ENCODE measurements at places on chromosomes 3 and 15.

DNA sequence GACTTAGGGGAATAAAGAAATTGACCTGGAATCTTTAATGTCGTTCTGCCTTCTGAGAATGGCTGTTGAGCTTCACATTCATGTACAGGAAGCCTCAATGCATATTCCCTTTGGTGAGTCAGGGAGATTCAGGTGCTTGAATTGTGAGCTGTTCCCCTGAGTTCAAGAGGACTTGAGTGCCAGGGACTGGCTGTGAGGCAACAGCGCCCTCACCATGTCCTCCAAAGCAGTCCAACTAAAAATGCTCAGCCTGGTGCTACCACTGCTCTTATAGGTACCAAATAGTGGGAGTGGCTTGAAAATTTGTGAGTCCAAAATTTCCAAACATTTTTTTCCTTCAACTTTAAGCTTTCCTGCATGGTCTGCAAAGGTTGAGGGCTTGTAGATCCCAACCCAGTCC is 54.1 kb downstream of the LEO1 start:
- DNase-seq: no peak

DNA sequence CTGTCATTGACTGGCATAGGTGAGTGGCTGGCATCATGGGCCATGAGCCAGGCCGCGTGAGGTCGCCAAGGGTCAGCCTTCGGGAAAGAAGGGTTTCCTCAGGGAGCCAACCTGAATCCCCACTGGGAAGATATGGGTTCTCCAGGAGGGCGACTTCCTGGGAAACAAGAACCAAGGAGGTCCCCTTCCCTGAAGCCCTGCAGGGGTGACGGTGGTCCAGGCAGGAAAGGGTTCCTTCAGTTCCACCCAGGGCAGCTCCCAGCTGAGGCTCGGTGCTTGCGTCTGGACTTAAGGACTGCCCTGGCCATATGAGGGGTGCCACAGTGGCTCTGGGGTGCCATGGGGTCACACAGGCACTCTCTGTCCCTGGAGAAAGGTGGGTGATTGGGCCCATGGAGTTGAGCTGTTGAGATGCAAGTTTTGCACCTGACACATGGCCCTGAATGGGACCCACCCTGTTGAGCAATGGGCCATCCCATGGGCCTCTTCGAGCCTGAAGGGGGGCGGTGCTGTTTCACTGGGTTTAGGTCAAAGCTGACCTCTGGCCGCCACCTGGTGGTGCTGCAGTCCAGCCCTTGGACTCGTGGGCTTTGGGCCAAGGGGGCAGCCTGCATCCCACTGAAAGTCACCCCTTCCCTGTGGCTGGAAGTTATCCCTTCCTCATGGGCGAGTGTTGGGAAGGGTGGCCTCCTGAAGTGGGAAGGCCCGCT is 228.1 kb downstream of the SNRPN start:
- DNase-seq: peak; percentile 14

- no peak for DNase-seq
Observed at GRCh38 chr3:107561980-107562379, 39.2 kb downstream of the BBX start.

DNA sequence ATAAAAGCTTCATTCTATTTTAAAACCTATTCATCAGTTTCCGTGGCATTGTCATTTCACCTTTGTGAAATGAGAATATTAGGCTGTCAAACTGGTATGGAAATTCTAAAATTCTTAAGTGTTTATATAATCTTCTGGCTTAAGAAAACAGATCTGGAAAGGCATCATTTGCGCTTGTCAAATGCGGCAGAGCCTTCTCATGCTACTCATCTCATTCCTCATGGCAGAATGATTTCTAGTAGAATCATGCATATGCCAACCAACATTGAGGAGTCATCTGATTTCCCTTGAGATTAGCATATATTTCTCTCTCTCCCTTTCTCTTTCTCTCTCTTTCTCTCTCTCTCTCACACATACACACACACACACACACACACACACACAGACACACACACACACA is 48.8 kb downstream of the STRIT1 start:
- no peak for DNase-seq

DNA sequence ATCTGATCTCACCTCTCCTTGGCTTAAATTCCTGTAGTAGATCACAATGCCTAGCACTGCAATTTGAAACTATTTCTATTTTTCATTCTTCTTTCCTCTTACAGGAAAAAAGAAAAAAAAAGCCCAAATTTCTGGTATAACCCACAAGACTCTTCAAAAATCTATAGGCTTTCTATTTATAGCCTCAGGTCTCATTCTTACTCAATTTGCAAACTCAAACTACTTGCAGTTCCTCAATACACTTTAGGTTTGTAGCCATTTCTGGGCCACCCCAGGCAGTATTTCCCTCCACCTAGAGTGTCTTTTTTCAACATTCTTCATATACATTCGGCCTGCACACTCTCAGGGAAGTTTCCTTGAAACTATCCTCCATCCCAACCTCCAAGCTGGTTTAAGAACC is 169.0 kb downstream of the TBC1D5 start:
- DNase-seq: no peak

GRCh38 chr3:197399486-197399885 is 101.1 kb upstream of the DLG1 start:
- DNase-seq: no peak
